ENCODE measurements at places on chromosomes 5 and 9. TPM values are rescaled to one million over a fixed set of nuclear protein-coding genes. Genes with fewer than 3 reads are reported as not detected.

DNA sequence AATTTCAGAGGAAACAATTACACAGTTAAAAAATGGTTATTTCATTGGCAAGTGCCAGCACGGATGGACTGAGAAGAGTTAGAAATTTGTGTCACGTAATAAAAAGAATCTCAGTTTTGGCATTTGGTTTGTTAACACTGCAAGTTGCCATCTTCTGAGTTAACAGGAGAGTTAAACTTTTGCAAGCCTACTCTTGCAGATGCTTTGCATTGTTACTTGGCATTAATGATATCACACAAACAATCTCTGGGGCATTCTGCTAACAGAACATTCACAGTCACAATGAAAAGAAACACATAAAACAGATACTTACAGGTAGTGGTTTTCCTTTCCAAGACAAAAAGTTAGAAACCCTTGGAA lies 647 bp downstream of the FREM1 start:
- DNase-seq = no peak
- no peaks in the 10 kb centered on the region for H3K36me3 ChIP-seq
- peak overlapping the region; percentile 47 for H3K4me3 ChIP-seq
- H3K27me3 ChIP-seq = no peaks in the 10 kb centered on the region
- peak overlapping the region; percentile 82 for H3K27ac ChIP-seq
- H3K4me1 ChIP-seq = peaks cover 7% of the 10 kb centered on the region

The STARD4 gene
- 97.6 TPM for total RNA-seq

DNA sequence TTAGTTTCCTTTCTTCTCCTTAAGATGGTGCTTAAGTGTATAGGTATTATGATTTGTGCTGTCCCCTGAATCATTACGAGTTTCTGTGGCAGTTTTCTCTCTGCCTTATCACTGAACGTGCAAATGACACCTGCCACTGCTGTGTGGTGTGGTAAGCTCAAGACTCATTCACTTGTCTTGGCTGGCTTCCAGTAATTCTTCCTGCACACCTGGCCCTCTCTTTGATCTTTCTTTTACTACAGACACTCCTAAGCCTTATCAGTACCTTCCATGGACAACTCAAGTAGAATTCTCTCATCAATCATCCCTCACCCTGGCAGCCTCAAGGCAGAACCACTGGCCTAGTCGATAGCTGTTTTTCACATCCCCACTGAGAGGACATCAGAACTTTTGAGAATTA lies 82.6 kb upstream of the ADAMTS19 start:
- DNase-seq = no peak
- H3K4me3 ChIP-seq = no peak overlapping the region
- no peaks in the 10 kb centered on the region for H3K36me3 ChIP-seq
- no peaks in the 10 kb centered on the region for H3K27me3 ChIP-seq
- no peak overlapping the region for H3K27ac ChIP-seq

- H3K4me1 ChIP-seq = no peaks in the 10 kb centered on the region
- H3K27me3 ChIP-seq = no peaks in the 10 kb centered on the region
- DNase-seq = no peak
- H3K4me3 ChIP-seq = no peak overlapping the region
Observed at GRCh38 chr5:74063821-74064220, 437.8 kb downstream of the ARHGEF28 start.

The FST gene
- total RNA-seq = 3.3 TPM
